ENCODE measurements at places on chromosomes 4 and X. TPM values are rescaled to one million over a fixed set of nuclear protein-coding genes. Genes with fewer than 3 reads are reported as not detected.
A peak's percentile ranks its signal among the peaks of the same experiment; 100 is the strongest.

Gene CLNK
- total RNA-seq = not detected

GRCh38 chr4:184424993-184425758 is 49.2 kb downstream of the IRF2 start:
- no peak for DNase-seq

DNA sequence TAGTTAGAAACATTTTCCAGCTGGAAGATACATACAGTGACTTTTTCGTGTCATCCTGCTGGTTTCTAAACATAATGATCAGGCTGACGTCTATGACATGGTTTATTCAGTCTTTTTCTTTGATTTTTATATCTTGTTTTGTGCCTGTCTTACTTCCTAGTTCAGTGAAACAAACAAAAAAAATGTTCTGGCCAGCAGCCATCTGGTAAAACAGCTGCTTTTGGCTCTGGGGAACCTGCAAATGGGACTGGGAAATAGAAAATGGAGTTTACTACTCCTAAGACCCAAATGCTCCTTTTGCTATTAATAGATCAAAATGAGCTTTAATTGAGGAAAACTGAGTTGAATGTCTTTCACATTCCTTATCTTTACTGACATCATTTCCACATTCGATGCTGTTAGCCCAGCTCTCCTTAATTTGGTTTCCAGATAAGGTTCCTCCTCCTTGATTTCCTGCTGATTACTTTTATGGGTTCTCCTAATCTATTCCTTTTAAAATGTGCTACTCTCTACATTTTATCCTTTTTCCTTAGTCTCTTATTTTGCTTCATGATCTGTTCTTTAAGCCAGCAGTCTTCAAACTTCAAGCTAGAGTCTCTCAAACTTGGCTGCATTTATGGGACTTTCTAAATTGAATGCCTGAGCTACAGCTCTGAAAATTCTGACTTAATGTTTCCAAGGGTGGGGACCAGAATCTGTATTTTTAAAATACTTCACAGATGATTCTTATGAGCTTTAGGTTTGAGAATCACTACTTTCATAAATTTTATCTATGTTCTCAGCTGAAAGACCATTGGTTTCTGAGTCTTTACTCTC is 499.5 kb downstream of the ANKRD50 start:
- no peak for DNase-seq

DNA sequence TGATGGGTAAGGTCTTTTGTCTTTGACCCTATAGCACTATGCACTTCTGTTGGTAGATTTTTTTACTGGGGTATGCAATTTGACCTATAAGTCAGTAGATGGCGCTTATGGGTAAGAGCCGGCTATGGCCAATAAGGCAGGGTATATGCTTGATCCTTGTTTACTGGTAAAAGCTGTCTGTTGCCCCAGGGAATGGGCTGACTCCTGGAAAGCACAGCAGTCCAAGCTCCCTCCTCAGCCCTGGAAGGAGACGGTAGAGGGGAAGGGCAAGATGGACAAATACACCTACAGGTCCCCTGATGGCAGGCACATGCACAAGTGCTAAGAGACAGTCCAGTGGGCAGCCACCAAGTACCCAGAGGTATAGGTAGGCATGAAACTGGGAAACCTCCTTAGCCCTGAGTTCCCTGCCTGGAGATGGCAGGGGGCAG is 63.7 kb downstream of the ADAMTS3 start:
- peak; percentile 9 for DNase-seq

DNA sequence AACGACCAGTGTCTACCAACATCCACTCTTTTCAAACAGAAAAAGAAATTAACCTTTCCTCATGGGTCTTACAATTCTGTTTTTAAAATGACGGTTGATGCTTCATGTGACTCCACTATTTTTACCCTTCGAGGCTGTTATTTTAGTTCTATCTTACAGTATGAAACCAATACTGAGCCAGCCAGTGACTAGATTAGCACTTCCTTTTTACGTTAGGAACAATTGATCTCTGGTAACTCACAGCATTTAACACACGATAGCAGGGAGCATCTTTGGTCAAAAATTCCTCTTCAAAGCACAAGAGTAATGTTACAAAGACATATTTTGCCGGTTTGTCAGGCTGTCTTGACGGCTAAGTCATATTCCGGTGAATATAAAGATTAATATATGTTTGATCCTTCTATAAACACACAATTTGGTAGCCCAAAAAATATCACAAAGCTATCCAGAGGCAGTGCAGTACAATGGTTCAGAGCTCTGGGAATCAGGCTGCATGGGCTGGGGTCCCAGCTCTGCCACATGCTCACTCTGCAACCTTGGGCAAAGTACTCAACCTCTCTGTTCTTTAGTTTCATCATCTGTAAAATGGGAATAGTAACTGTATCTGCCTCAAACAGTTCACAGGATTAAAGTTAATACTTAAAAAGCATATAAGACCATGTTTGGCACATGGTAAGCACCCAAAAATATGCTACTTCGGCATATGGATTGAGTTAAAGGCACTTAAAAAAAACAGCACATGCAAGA is 62.9 kb upstream of the TXK start:
- no peak for DNase-seq
